ENCODE measurements at places on chromosomes 7 and 10.

DNA sequence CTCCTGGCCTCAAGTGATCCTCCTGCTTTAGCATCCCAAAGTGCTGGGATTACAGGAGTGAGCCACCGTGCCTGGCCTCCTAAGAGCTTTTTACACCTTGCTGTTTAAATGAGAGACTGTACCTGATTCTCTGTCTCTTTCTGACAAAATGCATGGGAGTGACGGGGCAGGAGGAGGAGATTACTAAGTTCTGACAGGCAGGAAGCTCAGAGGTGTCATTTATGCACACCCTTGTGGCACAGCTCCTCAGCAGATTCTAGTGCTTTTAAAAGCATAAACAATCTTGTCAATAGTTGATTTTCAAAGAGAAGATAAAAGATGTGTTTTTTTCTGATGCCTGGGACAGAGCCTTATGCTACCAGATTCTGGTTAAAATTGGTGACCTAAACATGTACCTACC, 39.7 kb upstream of the STEAP4 start:
- no peak for DNase-seq

DNA sequence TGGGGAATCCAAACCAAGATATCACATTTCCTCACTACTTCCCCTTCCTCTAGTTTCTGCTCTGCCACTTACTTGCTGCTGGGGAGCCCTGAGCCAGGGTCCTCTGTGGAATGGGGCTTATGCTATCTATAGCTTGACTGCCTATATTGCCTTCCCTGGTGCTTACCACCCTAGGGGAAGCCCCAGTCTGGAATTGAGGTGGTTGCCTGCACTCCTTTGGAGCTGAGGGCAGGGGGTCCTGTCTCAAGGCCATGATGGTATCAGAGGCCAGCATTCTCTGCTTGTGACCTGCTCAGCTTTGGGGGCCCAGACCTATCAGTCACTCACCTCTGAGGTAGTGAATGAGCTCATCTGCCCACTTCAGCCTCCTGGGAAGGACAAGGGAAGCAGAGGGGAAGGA, 29.3 kb upstream of the INMT start:
- DNase-seq = no peak

- DNase-seq = no peak
Measured at GRCh38 chr10:38605153-38605661, 511.1 kb downstream of the ZNF37A start.

DNA sequence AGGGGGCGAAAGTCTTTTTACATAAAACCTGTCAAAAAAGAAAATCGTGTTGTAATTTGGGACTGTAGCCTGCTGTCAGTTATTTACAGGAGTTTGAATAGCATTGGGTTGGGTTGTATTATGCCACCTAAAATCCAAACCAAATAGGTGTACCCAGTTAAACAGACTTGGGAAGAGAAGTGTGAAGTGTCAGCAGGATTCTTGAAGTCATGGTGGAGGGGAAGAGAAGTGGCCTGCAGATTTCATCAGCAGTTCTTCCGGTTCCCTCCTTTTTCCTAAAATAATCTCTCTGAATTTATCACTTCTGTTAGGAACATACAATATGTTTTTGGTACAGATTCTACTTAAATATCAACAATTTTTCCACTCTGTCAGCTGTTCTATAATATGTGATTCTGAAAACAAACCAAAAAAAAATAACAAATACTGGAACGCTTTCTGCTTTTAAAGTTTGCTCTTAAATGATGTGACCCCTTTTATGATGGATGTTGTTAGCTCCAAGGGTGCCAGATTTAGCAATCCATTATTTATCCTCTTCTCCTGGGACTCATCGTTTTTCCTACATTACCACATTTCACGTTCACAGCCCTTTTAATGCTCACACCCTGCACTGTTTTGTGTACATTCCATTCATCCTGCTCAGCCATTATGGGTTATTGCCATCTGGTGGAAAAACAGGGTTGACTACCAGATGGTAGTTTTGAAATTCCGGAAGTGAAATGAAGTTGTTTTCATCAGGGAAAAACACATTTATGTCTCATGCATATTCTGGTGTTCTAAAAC, 18.7 kb upstream of the ARHGAP12 start:
- DNase-seq = no peak

GRCh38 chr10:115093286-115093775, at the start of gene ATRNL1:
TSS of gene ATRNL1 (plus strand) at chr10:115093365. CDS start at chr10:115093751, 386 bp downstream.
- no peak for DNase-seq

DNA sequence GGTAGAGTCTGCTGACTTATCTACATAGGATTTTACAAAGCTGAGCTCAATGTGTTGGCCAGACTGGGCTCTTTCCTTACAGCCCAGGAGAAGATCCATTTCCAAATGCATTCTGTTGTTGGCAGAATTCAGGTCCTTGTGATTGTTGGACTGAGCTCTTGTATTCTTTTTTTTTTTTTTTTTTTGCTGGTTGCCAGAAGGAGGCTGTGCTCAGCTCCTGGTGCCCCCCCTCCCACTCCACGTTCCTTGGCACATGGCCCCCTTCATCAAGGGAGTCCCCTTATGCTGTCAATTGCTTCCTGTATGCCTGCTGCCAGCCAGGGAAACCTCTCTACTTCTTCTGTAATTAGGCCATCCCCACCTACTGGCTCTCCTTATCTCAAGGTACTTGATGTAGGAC, 518.1 kb upstream of the AKR1E2 start:
- no peak for DNase-seq

GRCh38 chr7:150648353-150649079, 16.3 kb upstream of the GIMAP6 start:
- no peak for DNase-seq

GRCh38 chr7:41730161-41730560, 27.3 kb upstream of the INHBA start:
- no peak for DNase-seq

GRCh38 chr7:96416599-96416998, 94.7 kb upstream of the SLC25A13 start:
- no peak for DNase-seq

DNA sequence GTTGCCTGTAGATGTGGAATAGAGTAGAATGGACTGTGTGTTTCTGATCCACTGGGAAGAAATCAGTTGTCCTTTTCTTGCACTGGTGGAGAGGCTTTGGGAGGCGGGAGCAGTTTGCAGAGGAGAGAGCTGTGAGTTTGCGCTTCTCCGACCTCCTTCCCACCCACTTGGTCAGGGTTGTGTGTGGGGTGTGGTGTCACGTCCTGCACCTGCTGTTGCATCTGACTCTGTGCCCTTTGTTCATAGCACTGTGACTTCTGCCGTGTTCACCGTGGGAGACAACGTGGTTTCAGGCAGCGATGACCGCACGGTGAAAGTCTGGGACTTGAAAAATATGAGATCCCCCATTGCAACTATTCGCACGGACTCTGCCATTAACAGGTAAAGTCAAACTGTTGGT, 67.8 kb downstream of the WDR37 start:
- DNase-seq = no peak

- no peak for DNase-seq
Measured at GRCh38 chr7:22386865-22387264, 29.9 kb upstream of the RAPGEF5 start.

DNA sequence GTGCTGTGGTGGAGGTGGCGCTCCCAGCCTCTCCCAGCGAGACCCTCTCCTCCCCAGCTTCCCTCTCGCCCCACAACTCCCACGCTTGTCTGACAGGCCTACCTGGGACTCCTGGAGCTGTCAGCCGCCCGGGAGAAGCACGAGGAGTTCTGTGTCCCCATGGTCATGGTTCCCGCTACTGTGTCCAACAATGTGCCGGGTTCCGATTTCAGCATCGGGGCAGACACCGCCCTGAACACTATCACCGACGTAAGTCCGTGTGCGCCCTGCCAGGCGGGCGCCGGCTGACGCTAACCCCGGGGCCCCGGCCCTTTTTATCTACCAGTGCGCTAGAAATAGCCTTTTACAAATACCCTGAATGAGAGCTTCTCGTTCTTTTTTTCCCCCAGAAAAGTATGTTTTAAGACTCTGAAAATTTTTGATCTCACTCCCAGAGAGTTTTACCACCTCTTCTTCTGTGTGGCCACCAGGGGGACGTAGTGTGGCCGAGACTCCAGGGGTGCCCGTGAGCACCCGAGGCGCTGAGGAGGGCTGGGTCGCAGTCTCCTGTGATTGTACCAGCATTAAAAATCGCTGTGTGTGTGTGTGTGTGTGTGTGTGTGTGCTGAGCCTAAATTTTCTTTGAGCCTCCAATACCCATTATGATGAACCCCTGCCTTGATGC, 52.6 kb downstream of the PFKP start:
- DNase-seq = no peak

GRCh38 chr10:69991151-69991550, 61.5 kb upstream of the MACROH2A2 start:
- DNase-seq = no peak

DNA sequence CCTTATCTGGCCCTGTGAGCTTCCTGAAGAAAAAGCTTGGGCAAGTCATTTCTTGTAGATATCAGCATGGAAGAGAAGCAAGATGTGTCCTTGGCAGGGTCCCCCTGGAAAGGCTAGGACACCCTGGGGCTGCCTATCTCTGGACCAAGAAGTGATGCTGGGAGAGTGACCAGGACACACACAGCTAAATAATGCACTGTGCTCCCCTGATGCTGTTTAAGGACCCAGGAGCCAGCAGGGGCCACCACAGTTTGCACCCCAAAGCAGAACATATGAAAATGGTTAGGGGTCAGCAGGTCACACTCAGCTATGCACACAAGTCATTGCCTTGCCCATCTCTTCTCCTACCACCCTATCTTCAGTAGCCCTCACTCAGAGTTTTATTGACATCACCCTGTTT, 47.9 kb upstream of the GPR26 start:
- DNase-seq = no peak

GRCh38 chr10:79269443-79269842, 77.8 kb upstream of the PPIF start:
- no peak for DNase-seq

DNA sequence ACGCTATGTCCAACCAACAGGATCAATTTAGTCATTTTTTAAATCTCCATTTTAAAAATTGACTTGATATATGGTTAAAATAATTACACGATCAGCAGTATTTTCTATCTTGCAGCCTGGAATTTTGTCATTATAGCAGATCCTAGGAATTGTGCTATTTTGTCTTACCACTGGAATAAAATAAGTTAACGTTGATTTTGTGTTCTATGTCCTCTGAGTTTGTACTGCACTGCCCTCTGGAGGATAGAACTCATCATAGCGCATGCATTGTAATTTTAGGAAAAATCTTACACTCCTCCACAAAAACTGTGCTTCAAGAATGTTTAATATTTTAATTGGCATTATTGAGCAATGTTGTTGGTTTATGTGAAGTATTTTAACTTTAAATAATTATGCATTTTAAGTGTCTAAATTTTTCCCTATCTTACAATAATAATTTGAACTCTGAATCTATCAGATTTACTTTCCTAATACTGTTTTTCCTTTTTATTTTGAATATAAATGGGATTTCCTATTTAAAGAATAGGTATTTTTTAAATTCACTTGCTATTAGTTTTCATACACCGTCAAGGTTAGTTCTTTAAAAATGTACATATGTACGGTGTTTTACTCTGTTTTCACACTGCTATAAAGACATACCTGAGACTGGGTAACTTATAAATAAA, 220.1 kb downstream of the PPP1R3A start:
- no peak for DNase-seq

DNA sequence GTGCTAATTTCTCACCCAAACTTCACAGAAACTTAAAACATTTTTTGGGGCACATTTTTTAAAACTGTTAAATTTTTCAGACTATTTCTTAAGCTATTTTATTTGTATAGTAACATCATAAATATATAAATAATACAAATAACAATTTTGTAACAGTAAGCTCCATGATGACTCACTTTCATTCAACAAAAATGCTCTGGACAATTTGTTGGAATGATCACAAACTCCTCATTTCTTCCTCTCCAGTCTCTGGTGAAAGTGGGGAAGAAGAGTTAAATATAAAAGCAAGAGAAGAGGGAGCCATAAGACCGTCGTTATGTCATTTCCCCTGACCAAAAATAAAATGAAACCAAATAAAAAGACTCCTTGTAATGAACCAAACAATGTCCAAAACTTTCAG, 162.4 kb downstream of the AGMO start:
- no peak for DNase-seq

- no peak for DNase-seq
Measured at GRCh38 chr7:141333459-141333858, 217.8 kb upstream of the AGK start.

- DNase-seq = no peak
Measured at GRCh38 chr7:117383483-117384189, 43.7 kb downstream of the ASZ1 start.

DNA sequence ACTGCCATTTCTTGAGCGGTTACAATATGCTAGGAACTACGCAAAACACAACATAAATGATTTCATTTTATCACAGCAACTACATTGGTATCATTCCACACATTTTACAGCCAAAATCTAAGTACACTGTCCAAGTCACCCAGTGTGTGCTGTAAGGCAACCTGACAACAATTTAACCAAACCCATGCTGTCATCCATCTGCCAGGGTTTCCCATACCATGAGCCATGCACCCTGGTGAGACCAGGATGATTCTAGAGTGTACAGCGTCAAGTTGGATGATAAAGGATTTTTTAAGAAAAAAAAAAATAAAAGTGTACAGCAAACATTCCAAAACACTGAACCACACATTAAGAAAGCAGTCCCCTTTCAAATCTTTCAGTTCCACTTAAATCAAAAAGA, 52.9 kb downstream of the PIK3AP1 start:
- DNase-seq = no peak

DNA sequence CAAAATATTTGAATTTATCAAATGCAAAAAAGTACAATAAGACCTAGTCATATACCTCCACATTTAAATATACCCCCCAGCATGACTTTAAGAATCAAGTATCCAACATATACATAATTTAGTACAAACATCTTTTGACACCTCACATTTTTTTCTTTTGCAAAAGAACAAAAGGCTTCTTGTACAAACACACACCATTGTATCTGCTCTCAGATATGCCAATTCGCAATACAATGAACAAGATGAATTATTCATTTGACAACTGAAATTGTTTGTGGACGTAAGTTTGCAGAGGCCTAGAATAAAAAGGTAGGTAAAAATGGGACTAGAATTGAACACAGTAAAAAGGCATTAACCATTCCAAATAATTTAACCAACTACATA, 154.4 kb downstream of the CACNA2D1 start:
- no peak for DNase-seq

DNA sequence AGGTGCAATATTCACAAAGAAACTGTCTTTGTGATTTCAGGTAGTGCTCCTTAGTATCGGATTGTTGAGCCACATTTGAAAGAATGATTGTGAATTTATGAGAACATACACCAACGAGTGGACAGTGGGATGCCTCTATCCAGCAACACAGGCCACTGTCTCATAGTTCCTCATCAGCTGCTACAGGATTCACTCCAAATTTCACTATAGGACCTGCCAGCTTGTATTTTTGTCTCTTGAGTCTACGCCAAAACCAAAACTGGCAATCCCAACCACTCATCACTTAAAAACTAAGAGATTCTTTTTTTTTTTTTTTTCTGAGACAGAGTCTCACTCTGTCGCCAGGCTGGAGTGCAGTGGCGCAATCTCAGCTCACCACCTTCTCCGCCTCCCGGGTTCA, 964.5 kb downstream of the CNTNAP2 start:
- no peak for DNase-seq

GRCh38 chr7:13411636-13412035, 577.8 kb downstream of the ETV1 start:
- no peak for DNase-seq

- no peak for DNase-seq
Measured at GRCh38 chr10:106189292-106189691, 975.2 kb downstream of the SORCS1 start.
